ENCODE measurements at places on chromosomes 3 and 15.

DNA sequence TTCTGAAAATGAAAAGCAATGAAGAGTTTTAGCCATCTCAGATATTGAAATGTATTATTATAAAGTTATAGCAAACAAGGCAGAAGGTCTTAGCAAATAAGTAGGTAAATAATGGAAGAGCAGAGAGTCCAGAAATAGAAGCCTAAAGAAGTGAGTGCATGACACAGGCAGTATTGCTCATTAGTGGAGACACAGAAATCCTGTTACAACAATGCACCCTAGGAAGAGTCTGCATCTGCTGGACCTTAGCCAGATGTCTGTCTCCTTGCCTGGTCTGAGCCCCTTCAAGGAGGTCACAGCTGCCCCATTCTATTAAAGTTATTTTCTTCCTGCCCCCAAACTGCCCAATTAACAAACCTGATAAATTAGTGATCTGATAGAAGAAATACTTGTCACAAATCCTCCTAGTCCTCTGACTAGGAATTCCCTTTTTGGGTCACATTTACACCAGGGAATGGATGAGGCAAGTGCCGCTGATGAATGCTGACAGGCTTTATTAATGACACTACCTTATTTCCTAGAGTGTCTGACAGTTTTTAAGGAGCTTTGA is 51.9 kb downstream of the HOMER2 start:
- no peak for DNase-seq

GRCh38 chr15:59124261-59124660 is 19.3 kb downstream of the CCNB2 start:
- DNase-seq, result no peak

DNA sequence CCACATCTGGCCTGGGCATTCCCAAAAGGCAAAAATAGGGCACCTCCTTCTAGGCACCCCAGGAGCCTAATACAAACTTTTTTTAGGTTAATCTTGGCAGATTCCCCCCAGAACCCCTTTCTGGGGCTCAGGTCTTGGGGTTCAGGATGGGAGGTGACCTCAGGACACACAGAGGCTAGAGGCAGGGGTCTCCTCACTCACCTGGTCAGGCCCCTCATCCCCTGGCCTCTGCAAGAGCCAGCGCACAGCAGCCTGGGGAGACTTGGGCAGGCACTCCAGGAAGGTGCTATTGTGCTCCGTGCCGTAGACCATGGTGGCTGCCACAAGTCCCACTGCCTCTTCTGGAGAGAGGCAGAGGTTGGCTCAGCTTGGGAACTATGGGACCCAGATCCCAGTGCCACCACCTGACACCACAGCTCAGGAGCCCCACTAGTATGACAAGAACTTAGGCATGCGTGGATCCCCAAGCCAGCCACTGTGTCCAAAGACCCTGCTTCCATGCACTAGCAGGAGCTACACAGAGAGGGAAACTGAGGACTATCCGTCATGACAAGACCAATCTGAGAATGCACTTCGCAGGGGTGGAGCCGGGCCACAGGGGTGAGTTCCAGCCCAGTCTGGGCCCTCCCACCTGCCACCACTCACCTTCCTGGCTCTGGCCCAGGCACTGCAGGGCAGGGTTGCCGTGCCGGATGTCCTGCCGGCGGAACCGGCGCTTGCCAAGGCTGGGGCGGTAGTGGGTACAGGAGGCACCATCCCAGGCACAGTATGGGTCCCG is 7.4 kb downstream of the SEMA3G start:
- no peak for DNase-seq

DNA sequence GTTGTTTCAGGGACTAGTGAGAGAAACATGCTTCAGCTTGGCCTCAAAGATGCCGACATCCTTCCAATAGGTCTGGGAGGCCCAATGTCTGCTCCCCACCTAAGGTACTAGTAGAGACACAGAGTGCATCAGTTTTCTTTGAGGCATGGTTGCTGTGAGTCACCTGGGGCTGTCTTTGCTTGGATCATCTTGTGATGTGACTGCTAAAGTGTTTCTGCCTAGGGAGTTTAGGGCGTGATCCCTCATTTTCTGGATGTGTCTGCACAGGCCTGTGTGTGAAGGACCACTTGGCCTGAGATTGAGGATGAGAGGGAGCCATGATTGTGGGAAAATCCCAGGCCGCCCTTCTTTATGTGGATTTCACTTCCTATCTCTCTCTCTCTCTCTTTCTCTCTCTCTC is 4.8 kb downstream of the GASK1A start:
- no peak for DNase-seq

GRCh38 chr3:14517601-14518431 is 22.3 kb downstream of the GRIP2 start:
- no peak for DNase-seq

GRCh38 chr3:133837487-133838295 is 32.1 kb downstream of the SRPRB start:
- no peak for DNase-seq
